ENCODE measurements at places on chromosomes 1 and 21.

- peak; percentile 27 for DNase-seq
Observed at GRCh38 chr1:202860744-202861419, 28.1 kb downstream of the RABIF start.

DNA sequence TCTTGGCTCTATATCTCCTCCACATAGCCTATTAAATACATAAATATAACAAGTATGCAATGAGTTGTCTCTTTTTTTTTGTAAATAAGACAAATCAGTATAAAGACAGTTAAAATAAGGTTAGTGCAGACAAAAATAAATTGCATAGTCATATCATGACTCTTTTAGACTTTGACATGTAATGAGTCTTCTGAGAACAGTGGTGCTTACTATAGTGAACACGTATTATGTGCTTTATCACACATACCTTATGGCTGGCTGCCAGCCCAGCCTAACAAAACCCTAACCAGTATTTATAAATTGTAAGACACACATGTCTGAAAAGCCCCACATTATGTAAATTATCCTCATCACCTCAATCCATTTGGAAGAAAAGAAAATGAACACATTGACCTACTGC, 29.1 kb upstream of the F13B start:
- no peak for DNase-seq

- DNase-seq: no peak
Observed at GRCh38 chr1:198519639-198520501, 20.6 kb downstream of the ATP6V1G3 start.

- DNase-seq: no peak
Observed at GRCh38 chr1:204769997-204770396, 84.5 kb upstream of the LRRN2 start.

GRCh38 chr1:28882009-28882628, 32.2 kb upstream of the EPB41 start:
- DNase-seq: peak; percentile 81

DNA sequence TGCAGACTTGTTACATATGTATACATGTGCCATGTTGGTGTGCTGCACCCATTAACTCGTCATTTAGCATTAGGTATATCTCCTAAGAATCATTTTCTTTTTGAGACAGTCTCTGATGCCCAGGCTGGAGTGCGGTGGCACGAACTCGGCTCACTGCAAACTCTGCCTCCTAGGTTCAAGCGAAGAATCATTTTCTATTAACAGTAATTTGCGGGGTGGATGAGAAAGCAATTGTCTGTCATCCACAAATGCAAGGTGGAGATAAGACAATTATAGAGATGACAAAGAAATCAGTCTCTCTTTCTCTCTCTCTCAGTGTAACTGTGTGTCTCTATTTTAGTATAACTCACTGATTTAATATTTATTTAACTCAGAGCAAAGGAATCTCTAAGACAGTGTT, 131.0 kb upstream of the KIAA1614 start:
- no peak for DNase-seq

DNA sequence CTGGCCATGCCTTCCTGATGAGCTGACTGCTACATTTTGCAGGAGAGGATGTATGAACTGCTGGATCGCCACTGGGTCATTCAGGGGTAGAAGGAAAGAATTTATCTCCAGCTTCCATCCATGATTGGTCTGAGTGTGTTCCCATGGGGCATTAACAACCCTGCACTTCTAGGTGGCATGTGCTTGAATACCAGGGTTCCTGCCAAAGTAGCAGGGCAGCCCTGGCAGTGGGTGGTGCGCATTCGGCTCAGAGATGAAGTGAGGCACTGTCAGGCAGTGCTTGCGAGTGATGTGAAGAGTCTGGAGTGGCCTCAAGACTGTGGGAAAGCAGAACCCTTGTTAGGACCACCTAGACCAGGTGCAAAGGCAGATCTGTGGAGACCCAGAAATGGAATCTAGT, 294.9 kb downstream of the ASTN1 start:
- DNase-seq: no peak

DNA sequence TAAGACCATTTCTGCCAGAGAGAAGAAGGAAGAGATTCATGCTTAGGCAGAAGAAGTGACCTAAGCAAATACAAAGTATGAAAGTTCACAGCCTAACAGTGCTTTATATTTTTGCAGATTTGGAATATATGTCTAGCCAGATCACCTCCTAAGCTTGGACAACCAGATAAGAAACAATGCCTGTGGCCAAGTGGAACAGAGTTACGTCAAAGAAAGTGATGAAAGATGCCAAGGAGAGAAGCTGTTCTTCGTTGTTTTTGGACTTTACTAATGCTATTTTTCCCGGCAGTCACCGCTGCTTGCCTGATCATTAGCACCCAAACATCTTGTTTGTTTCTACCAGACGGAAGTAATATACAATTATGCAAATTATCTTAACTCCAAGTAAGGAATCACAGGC, 489.2 kb upstream of the C1orf87 start:
- no peak for DNase-seq

- peak; percentile 16 for DNase-seq
Observed at GRCh38 chr21:41360072-41360821, 1.6 kb upstream of the MX2 start.

DNA sequence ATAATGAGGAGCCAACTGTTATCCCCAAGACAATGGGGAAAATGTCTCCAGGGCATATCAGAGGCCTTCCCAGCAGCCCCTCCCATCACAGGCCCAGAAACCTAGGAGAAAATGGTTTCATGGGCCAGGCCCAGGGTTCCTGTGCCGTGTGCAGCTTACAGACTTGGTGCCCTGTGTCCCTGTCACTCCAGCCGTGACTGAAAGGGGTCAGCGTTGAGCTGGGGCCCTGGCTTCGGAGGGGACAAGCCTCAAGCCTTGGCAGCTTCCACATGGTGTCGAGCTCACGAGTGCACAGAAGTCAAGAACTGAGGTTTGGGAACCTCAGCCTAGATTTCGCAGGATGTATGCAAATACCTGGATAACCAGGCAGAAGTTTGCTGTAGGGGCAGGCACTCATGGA, 18.1 kb downstream of the SIPA1L2 start:
- DNase-seq: no peak

- DNase-seq: no peak
Observed at GRCh38 chr1:17190010-17190995, 14.6 kb upstream of the PADI1 start.

GRCh38 chr1:176719447-176719846, 256.5 kb downstream of the PAPPA2 start:
- no peak for DNase-seq

GRCh38 chr1:183989078-183989577, 48.4 kb downstream of the COLGALT2 start:
- DNase-seq: no peak

DNA sequence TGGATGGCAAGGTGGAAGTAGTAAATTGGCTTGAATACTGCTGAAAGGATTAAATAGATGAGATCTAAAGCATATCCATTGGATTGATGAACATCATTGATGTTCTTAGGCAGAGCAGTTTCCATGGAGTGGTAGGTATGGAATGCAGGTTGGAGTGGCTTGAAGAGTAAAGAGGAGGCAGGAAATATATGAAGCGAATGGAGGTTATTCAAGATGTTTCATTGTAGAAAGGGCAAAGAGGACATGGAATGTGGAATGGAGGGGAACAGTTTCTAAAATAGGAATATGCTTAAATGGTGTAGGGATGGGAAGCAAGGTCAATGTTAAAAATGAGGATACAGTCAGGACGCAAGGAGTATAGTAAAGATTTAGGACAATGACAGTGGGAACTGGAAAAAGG, 6.1 kb downstream of the OSBPL9 start:
- DNase-seq: no peak

DNA sequence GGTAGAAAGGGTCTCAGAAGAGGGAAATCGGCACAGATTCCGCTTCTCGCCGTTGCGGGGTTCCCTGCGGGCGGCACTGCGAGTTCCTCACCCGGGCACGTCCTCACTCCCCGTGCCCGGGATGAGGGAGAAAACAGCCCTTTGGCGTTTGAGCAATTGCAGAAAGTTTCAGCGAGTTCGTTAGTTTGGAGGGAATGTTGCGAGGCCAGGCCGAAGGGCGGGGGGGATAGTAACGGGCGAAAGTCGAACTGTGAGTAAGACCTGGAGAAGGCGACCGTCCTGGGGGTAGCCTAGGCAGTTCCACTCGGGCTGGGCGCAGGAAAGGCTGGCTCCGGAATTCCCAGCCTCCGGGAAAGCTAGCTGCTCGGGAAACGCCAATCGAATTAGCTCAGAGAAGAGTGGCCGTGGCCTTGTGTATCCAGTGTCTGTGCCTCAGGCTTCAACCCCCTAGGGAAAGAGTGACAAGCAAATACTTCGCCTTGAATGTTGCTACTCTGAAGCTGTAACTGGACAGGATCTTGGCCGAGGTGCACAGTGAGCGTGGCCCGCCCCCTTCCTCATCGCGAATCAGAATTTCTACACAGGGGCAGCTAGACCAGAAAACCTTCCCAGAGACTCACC, 787 bp downstream of the PTGFR start:
- no peak for DNase-seq

DNA sequence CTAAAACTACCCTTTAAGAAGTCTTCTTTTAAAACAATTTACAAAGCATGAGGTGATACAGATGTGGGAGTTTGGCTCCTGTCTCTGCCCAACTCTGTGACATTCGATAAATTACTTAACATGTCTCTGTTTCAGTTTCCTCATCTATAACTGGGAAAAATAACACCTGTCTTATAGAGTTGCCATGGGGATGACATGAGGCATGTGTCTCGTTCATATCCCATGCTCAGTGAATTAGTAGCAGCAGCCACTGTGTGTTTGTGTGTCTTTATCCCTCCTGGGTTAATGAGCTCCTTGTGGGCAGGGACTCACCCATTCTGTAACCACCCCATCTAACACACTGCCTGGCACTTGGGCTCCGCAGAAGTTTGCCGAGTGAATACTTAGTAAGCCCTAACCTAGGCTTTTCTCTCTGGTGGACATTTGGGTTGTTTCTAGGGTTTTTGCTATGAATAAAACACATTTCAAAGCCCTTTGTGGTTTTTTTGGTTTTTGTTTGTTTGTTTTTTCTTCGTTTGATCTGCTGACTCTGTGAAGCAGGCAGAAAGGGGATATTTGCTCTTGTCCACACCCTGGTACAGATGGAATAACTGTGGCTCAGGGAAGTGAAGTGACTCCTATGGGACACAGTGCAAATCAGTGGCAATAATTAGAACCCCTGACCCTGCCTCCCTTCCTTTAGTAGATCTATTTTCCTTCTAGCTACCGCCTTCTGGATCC, 797 bp upstream of the KCNJ9 start:
- DNase-seq: peak; percentile 16

DNA sequence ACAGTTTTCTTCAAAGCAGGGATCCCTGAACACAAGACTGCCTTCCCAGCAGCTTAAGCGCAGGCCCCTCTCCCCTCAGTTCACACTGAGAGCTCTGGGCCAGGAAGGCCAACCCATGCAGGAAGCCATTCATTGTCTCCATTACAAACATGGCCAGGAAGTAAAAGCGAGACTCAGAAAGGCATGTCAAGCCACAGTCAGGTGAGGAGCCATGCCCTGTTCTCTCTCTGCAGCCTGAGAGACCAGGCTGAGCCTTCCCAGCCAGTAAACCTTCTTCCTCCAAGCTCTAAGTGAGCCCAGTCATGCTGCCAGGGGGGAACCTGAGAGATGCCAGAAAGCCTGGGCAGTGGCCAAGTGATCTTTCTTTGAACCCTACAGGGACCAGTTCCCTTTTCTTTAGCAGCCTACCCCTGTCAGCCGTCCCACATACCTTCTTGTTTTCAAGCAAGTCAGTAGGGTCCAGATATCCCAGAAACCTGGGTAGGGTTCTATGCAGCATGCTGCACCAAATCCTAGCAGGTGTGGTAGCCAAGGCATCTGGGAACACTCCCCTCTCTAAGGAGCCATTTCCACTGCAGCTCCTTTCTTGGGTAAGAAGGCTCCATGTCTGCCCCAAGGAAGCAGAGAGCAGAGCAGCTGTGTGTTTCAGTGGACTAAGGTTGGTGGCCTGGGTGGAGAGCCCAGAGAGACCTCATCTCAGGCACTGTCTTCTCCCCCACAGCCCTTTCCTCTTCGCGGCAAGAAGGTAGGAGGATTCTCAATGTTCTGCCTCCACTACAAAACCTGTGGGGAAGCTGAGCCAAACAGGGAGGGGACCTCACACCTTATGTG, 977 bp downstream of the TRAF3IP3 start:
- no peak for DNase-seq

GRCh38 chr1:201827321-201828216, 1.4 kb upstream of the IPO9 start:
- no peak for DNase-seq

DNA sequence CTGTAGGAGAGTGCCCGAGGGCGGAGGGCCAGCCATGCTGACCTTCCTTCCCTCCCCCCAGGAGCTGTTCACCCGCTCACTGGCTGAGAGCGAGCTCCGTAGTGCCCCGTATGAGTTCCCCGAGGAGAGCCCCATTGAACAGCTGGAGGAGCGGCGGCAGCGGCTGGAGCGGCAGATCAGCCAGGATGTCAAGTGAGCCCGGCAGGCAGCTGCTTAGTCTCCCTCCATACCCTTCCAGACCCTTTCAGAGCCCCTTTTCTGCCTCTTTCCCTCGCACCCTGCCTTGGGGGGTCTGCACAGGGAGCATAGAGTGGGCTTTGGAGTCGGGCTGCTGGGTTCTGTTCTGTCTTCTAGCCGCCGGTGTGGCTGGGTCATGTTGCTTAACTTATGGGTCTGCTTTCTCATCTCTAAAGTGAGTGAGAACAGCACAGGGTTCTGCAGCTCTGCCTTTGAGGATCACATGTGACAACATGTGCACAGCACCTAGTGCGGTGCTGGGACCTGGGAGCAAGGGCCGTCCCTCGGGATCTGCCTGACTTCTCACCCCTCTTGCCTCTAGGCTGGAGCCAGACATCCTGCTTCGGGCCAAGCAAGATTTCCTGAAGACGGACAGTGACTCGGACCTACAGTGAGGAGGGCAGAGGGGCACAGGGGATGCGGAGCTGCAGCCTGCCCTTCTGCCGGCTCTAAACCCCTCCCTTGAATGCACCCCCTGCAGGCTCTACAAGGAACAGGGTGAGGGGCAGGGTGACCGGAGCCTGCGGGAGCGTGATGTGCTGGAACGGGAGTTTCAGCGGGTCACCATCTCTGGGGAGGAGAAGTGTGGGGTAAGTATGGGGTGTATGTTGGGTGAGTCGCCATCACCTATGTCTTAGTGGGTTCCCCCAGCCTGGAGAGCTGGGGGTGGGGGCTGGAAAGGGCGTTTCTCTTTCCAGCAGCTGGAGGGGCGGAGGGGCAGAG, 6.2 kb downstream of the AMPD2 start:
- no peak for DNase-seq
